ENCODE measurements at places on chromosomes 5 and 9.

DNA sequence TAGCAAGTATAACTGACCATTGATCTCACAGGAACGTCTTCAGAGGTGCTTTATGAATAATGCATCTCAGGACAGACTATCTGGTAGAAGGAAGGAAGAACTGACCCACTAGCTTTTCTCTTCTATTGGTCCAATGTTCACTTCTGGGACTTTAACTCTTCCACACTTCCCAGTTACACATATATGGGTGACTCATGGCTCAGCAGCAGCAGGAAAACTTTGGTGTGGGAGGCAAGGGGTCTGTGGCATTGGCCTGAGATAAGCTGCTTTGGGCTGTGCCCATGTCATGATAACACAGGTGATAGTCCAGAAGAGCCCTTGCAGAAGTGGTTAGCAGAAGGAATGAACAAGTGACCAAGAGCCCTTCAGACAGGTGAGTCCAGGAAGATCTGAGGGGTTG lies 148.8 kb downstream of the RAB3C start:
- no peak for DNase-seq

DNA sequence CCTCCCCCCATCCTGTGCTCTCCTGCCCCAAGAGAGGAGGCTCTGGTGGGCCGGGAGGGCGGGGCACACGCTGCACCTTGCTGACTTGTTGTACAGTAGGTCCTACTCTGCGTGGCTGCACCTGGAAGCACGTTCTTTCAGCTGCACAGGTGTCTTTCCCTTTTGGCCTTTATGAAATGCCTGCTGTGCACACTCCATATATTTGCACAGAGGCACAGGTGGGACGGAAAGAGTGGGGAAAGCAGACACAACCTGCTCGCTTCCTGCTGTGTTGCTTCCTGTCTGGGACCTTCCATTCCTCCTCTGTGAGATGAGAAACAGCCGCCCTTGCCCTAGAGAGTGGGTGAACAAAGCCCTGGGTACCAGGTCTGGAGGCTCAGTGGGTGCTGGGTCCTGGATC lies 4.8 kb downstream of the USP20 start:
- DNase-seq, result no peak

GRCh38 chr9:126626127-126626925 lies 12.6 kb downstream of the LMX1B start:
- no peak for DNase-seq

DNA sequence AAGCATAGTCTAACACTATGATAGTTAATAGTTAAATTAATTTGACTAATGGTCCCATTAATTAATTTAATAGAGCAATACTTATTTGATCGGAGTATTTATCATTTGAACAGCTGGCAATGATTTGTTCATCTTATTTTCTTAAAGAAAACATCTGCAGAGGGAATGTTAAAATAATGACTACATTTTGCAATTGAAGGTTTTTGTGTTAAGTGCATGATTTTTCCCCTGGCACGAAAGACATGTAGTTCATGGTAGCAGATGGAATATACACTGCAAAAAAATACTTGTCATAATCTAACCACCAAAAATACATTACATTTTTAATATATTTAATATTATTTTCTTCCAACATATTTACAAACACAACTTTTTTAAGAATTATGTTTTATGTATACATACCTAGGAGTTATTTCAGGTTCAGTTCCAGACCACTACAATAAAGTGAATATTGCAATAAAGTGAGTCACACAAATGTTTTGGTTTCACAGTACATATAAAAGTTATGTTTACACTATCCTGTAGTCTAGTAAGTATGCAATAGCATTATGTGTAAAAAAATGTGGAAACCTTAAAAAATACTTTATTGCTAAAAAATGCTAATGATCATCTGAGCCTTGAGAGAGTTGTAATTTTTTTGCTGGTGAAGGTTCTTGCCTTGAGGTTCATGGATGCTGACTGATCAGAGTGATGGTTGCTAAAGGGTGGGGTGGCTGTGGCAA lies 292.6 kb upstream of the DAB2 start:
- DNase-seq, result no peak

- peak; percentile 50 for DNase-seq
Measured at GRCh38 chr5:56910210-56910965, 992 bp downstream of the SETD9 start.

- DNase-seq, result no peak
Measured at GRCh38 chr5:73274121-73274520, 101.1 kb downstream of the TMEM174 start.

DNA sequence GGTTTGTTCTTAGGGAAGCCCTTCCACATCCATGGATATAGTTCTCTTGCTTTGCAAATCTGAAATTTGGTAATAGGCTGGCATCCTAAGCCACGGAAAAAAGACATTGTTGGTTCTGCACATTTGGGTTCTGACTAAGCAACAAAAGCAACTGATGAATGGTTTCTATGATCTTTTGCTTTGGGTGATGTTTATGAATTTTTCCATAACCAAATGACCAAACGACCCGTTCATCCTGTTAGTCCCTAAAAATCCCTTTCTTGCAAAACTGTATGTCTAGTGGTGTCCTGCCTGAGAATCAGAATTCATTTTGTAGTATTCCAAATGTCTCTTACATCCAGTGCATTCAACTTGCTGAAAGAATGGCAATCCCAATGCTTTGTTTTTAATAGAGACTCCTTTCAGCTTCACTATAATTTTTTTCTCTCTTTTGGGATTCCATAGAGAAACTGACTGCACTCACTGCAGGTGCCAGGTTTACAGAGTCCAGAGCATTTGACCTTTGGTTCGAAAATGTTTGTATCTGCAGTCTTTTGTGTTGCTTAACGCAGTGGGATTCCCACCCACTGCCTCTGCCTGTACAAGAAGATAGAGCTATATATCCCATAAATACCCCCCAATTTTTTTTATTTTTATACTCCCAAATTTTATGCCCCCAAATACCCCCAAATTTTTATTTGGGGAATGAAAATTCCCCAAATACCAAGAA lies 4.7 kb downstream of the SPTAN1 start:
- DNase-seq, result no peak

- DNase-seq, result no peak
Measured at GRCh38 chr5:86095092-86095491, 522.6 kb upstream of the COX7C start.

GRCh38 chr5:87674235-87674634 lies 261.5 kb upstream of the CCNH start:
- DNase-seq, result no peak

GRCh38 chr5:97425511-97425910 lies 242.5 kb upstream of the RIOK2 start:
- no peak for DNase-seq

DNA sequence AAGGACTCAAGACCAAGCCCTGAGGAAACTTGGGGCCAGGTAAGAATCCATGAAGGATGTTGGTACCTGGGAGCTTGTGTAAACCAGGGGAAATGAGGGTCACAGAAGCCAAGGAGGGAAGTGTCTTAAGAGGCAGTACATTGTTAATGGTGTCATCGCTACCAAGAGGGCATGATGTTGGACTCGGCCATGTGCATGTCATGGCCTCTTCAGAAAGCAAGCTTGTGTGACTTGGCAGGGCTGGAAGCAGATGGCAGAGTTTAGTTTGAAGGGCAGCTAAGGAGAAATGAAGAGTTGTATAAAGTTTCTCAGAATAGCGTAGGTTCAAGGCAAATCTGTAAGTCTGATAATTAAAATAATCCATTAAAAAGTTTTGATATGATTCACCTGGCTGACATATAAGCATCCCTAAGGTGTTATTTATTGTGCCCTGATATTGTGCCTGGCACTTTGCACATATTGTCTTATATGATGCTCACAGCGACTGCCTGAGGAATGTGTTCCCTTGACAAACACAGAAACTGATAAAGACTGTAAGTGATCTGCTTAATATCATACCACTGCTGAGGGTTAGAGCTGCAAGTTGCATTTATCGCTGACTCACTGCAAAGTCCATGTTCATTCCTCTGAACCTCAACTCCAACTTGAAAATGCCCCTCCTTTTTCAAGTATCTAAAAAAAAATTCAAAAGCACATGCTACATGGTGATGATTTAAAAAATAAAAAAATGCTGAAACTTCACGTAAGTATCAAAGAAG lies 81.3 kb upstream of the PTPN3 start:
- DNase-seq, result no peak

- DNase-seq, result no peak
Measured at GRCh38 chr9:121596515-121596914, 54.9 kb upstream of the DAB2IP start.

- DNase-seq, result no peak
Measured at GRCh38 chr5:43619911-43620310, 16.9 kb downstream of the NNT start.

DNA sequence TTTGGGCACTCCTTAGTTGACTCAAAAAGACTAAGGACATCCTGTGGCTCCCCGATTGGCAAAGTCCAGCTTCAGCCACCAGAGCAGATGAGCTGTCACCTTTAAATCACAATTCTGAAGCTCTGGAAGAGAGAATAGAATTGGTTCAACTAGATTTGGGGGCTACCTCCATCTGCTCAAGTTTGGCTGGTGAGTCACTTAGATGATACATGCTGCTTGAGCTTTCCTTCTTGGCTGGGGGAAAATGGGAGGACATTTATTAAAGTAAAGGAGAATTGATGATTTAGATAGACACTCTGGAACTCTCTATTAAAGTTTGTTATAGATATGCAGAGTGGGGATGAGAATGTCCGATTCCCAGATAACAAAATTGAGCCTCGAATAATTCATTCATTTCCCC lies 30.0 kb upstream of the GRIA1 start:
- no peak for DNase-seq

DNA sequence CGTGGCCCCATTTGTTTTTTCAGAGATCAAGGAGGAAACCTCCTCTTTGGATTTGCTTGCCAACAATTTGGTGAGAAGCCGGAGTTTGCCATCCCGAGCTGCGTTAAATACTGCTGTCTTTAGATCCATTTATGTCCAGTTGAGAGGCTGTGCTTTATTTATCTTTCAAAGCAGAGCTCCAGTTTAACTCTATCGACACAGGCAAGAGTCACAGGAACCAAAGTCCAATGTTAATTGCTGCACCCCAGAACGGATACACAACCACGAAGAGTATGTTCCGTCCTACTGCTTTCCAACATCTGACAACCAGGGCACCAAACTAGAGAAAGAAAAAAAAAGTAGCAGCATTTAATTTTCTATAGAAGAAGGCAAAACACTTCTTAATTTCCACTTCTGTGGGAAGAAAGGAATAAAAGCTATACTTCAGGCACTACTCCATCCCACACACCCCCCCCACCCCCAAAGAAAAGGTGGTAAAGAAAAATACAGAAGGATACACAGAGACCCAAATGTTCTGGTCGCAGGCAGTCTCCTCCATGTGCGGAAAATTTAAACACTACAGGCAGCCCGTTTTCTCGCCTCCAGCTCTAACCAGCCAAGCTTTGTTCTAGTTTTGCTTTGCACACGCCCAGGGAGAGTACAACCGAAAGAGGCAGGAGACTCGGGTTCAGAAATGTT lies 1.1 kb downstream of the FEM1C start:
- DNase-seq, result no peak

DNA sequence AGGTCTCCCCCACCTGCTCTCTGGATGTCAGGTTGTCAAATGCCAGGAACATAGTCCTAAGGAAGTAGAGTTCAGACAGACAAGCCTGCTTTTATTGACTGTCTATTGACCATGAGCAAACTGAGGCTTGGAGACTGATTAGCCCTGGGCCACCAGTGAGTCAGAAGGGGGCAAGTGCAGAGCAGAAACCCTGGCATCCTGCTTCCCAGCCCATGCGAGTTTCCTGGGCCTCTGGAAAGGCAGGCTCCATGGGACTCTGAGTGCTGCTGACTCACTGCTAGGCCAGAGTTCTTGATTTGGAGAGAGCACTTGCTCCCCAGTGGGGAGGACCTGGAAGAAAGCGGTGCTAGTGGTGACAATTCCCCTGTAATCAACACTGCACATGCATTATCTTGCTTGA lies 2.8 kb upstream of the HBEGF start:
- no peak for DNase-seq

DNA sequence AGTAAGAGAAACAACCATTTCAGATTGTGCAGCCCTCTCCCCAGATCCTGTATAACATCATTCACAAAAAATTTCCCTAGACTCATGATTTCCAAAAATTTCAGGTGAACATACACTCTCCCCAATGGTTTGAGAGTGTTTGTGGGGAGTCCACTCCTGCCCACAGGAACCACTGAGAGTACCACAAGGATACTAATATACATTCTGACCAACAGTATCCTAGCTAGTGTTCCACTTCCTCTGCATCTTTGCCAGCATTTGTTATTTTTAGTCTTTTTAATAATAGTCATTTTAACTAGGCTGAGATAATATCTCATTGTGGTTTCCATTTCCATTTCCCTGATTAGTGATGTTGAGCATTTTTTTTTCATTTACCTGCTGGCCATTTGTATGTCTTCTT lies 155.4 kb downstream of the DTWD2 start:
- no peak for DNase-seq

DNA sequence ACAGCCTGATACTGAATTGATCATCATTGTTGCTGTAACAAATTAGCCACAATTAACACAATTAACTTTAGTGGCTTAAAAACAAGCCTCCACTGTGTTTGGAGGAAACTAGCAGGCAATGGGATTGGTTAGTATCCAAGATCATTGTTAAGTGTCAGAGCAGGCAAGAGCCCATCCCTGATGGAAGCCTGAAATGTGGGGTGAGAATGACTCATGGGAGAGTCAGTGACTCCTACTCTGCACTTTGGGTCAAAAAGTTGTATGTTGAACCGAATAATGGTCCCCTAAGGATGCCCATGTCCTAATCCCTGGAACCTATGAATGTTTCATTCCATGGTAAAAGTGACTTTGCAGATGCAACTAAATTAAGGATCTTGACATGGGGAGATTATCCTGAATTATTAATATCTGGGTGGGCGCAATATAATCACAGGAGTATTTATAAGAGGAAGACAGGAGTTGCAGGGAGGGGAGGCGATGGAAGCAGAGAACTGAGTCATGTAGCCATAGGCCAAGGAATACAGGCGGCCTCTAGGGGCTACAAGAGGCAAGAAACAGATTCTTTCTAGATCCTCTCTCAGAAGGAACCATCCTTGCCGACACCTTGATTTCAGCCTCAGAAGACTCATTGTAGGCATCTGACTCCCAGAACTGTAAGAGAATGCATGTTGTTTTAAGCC lies 28.8 kb downstream of the ALG2 start:
- DNase-seq, result no peak

DNA sequence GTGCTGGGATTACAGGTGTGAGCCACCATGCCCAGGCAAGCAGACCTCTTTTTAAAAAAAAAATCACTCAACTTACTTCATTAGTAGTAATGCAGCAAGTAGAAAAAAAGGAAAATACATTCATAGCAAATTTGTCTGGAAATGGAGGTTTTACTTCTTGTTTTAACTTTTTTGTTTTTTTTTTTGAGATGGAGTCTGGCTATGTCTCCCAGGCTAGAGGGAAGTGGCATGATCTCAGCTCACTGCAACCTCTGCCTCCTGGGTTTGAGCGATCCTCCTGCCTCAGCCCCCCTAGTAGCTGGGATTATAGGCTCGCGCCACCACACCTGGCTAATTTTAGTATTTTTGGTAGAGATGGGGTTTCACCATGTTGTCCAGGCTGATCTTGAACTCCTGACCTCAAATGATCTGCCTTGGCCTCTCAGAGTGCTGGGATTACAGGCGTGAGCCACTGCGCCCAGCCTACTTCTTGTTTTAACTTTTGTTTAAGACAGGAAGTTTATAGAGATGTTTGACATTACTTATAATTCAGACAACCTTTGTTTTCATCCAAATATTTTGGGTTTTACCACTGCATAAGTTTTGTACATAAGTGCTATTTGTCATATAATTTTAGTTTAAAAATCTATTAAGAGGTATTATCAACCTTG lies 26.5 kb downstream of the UBE2R2 start:
- DNase-seq, result no peak
